Activated CD4-positive, CD25-positive, alpha-beta regulatory T cell (primary cell): ENCODE measurements at places on chromosomes 4 and X.

- DNase-seq = no peak
These were observed 1950.7 kb upstream of the IGFBP7 start for GRCh38 chr4:59060895-59061294.

GRCh38 chr4:20895988-20896387, 195.7 kb downstream of the PACRGL start:
- DNase-seq = no peak

GRCh38 chrX:18899796-18900380, 84.0 kb downstream of the PHKA2 start:
- DNase-seq = no peak

GRCh38 chrX:131633285-131633917, 89.5 kb downstream of the OR13H1 start:
- DNase-seq = peak; percentile 0

DNA sequence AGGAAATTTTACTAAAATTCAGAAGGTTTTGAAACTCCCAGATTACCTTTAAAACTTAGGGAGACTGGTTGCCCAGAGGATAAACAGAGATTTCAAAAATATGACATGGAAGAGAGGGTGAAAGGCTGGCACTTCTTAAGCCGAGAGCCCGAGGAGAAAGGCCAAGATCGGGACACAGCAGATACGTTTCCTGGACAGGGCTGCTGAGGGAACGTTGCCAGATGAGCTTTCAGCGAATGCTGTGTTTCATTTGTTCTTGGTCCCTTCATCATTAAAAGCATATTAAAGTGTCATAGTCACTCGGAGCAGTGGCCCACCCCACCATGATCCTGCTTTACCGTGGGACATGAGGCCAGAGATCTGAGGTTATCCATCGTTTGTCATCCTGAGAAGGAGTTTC, 37.9 kb upstream of the STOX2 start:
- no peak for DNase-seq

DNA sequence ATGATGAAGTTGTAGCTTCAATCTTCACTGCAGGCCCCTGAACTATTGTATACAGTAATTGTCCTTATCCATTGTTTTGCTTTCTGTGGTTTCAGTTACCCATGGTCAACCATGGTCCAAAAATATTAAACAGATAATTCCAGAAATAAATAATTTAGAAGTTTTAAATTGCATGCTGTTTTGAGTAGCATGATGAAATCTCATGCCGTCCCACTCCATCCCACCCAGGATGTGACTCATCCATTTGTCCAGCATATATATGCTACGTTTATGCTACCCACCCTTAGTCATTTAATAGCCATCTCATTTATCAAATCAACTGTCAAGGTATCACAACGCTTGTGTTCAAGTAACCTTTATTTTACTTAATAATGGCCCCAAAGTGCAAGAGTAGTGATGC, 34.5 kb downstream of the IQCM start:
- no peak for DNase-seq

GRCh38 chr4:151362404-151363164, 37.2 kb upstream of the SH3D19 start:
- peak; percentile 19 for DNase-seq

- no peak for DNase-seq
These were observed 976.2 kb downstream of the RAB28 start for GRCh38 chr4:12507868-12508481.

DNA sequence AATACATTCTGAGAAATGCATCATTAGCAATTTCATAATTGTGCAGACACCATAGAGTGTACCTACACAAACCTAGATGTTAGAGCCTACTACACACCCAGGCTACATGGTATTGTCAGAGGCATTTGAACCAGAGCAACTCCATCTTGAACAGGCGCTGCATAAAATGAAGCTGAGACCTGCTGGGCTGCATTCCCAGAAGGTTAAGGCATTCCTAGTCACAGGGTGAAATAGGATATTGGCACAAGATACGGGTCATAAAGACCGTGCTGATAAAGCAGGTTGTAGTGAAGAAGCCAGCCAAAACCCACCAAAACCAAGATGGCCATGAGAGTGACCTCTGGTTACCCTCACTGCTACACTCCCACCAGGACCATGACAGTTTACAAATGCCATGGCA, 116.4 kb downstream of the LARP7 start:
- DNase-seq = no peak

- no peak for DNase-seq
These were observed 268.8 kb upstream of the SMIM31 start for GRCh38 chr4:164485136-164485535.

DNA sequence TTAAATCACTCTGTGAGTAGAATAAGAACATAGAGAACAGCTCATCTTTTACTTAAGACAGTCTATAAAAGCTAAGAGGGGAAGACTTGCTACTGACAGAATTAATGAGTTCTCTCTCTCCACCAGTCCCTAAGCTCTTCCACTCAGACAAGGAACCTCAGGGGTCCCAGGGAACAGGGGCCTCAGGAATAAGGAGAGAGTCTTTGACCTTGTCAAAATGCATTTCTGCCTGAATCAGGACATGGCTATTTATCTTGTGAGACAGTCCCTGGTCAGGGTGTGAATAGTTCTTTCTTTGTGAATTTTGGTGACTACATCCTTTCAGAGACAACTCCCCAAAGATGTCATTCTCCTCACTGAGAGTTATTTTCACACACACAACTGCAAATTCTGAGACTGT, 218.7 kb upstream of the HS3ST1 start:
- no peak for DNase-seq

DNA sequence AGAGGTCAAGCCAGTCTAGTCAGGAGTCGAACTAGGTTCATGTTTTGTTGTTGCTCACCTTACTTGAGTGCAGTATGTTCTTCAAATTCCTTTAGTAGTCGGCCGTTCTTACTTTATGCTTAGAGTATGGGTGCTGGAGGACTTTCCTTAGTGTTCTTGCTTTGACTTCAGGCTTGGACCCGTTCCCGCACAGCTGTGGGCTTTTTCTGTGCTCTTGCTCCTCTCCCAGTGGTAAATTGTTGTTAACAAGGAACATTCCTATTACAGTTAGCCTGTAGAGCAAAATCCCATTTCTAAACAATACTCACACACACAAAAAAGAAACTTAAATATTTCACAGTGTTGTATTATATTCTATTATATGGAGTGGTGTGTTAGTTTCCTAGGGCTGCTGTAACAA, 113.5 kb downstream of the RAP1GDS1 start:
- no peak for DNase-seq

GRCh38 chrX:29992083-29992482, 223.3 kb upstream of the MAGEB2 start:
- DNase-seq = no peak

- DNase-seq = no peak
These were observed 49.3 kb downstream of the NPNT start for GRCh38 chr4:105944540-105944939.

GRCh38 chr4:17781300-17782287, at the start of gene FAM184B:
FAM184B (minus strand) TSS chr4:17781621; CDS start chr4:17781299, 322 bp downstream.
- no peak for DNase-seq

DNA sequence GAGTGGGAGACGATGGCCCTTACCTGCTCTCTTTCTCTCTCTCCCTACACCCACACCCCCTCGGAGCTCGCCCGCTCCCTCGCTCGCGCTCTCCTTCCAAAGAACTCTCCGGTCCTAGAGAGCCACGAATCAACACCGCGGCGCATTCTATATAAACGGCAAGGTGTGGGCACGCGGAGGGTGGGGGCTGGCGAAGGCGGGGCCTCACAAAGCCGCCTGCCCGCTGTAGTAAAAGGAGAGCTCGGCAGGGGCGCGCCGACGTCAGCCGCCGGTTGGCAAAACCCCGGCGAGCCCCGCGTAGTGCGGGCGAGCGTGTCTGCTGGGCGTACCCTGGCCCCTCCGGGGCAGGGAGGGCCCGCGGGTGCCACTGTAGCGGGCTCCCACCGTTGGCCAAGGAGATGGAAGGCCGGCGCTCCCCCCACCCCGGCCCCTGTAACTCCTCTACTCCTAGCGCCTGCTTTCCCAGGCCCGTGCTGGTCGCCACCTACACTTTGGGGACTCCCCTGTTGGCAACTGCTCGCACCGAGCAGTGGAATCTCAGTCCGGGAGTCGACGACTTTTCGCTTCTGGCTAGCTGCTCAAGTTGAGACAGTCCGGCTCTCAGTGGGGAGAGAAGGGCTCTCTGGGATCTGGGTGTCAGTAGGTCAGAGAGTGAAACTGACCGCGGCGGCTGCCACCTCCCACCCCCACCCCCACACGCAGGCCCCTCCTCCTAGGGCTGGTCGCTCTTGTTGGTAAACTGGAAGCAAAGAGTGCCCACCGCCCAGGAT, 325.5 kb upstream of the F9 start:
- peak; percentile 1 for DNase-seq

DNA sequence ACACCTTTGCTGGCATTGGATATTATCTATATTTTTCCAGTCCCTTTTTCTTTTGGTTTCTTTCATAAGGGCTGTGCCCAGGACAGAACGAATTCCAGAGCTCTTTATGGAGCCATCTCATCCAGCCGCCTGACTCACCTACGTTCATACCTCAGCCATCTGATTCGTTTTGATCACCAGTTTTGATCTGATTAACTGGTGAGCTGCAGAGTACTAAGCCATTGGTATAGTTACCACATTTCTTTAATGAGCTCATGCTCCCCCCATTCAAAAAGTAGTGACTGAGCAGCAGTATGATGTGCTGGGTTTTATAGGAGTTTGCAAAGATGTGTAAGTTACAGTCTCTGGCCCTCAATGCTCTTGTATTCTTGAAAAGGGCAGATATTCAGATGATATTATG, 43.0 kb upstream of the CDKN2AIP start:
- DNase-seq = no peak

GRCh38 chr4:107625391-107625902, 94.6 kb downstream of the PAPSS1 start:
- no peak for DNase-seq

DNA sequence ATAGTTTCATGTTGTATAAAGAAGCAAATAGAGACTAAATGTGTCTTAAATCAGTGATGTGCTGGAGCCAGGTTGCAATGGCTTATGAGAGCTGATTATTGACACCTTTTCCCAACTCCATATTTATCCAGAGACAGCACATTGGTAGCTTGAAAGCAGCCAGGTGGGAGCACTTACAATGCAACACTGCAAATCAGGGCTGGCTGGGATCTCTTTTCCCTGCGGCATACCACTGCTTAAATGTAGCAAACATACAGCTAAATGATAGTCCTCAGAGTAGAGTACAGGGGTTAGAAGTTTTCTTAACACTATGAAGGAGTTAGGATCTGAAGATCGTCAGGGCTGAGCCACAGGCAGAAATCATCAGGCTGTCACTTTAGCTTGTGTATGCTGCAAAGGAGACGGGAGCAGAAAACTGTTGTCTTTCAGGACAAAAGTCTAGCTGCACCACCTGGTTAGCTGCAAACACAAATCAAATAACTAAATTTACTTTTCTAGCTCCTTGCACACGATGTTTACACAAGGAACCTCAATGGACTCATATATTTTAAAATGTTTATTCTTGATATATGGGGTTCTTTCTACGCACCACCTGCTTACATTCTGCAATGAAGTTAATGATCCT, 527.3 kb downstream of the TLL1 start:
- DNase-seq = no peak

- no peak for DNase-seq
These were observed 88.2 kb upstream of the CAMK2D start for GRCh38 chr4:113849771-113850170.

DNA sequence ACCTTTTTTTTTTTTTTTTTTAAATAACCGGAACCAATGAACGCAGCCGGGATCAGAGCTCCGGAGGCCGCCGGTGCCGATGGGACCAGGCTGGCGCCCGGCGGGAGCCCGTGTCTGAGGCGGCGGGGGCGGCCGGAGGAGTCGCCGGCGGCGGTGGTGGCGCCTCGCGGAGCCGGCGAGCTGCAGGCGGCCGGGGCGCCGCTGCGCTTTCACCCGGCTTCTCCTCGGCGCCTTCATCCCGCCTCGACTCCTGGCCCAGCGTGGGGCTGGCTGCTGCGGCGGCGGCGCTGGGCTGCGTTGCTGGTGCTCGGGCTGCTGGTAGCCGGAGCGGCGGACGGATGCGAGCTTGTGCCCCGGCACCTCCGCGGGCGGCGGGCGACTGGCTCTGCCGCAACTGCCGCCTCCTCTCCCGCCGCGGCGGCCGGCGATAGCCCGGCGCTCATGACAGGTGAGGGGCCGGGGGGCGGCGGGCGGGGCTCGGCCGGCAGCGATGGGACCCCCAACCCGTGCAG, 337 bp downstream of the STIM2 start:
- DNase-seq = peak; percentile 17

GRCh38 chrX:70554948-70555347, 110.3 kb downstream of the DLG3 start:
- no peak for DNase-seq
